ENCODE measurements at places on chromosomes 6 and 20.

- no peak for DNase-seq
Measured at GRCh38 chr6:140382355-140382754, 1007.9 kb upstream of the CITED2 start.

DNA sequence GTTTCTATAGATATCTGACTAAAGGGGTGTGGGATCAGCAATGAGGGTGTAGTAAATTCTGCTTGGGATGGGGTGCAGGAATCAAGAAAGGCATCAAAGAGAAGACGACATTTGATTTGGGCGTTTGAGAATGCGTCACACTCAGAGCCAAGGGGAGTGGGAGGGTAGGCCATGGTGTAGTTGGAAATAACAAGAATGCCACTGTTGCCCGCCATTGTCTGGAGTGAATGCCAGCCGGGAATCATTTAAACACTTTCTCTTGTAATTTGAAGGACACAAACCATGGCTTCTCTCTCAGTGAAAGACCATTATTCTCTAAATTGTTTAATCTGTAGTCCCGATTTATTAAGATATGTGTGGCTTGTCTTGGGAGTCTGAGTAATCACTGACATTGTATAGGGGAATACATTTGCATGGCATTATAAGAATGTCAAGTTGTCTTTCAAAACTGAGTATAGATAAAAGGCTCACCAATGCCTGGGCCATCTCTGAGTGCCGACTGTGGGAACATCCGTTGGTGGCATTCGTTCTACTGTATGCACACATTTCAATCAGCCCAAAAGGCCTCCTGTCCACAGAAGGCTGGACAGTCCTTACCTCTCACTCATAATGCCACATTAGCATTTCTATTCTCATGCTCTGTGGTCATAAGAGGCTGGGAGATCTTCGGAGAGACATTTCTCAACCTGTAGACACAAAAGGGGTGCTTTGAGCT is 777.8 kb downstream of the KIF16B start:
- no peak for DNase-seq

DNA sequence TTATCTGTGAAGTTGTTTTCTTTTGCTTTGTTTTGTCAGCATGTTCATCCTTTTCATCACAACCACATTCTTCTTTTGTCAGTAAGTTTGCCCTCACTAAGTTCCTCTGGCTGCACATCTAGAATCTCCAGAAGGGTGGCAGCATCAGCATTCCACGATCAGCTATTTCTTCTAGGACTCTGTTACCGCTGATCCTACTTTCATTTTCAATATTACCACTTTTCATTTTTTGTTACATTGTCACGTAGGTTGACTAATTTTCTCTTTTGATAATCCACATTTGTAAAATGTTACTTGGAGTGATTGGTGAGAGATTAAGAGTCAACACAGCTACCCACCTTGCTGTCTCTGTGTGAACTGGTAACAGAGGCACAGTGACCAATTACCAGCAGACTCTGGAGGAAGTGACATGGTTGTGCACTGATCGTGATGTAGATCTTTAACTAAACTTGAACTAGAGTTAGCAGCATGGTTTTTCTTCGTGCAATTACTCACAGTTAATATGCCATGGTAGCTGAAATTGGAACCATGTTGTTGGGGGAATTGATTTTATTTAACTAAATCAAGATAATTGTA is 307.9 kb upstream of the SLC35B3 start:
- no peak for DNase-seq

- no peak for DNase-seq
Measured at GRCh38 chr20:12482661-12483060, 526.1 kb upstream of the SPTLC3 start.

- no peak for DNase-seq
Measured at GRCh38 chr20:57708694-57709673, 831 bp downstream of the PMEPA1 start.
